Hematopoietic multipotent progenitor cell (in vitro differentiated cells): ENCODE measurements at places on chromosomes 4 and X.

DNA sequence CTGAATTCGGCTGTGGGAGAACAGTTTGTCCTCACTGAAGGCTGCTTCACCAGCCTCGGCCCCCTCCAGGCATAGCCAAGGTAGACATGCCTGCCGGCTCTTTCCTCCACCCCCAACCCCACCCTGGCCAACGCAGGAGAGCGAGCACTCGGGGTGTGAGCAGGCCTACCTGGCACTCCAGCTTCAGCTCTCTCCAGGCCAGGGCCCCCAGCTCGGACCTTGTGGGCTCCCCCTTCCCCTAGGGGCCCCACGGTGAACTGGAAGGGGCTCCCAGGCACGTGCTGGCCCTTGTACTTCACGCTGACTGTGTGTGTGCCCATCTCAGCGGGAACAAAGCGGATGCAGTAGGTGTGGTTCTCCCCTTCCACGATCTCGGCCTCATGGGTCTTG is 22.4 kb downstream of the FLNA start:
- no peak for DNase-seq

- DNase-seq, result no peak
Observed at GRCh38 chr4:183337349-183337748, 15.1 kb upstream of the CLDN24 start.

DNA sequence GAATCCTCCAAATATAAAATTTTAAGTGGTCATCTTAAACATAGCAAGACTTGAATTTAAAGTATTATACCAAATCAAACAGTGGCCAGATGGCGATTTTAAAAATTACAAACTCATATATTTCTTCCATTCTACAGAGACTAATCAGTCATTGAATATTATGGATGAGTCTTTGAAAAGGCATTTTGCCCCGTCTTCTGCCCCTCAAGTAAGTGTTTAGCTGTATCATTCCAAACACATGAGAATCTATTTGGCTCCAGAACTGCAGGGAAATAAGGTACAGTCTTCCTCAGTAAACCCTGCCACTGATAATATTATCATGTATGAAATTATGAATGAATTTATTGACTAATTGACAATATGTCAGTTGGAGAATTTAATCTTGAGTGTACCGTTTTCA is 191.0 kb downstream of the SLC7A11 start:
- no peak for DNase-seq

GRCh38 chrX:46178763-46179162 is 366.5 kb downstream of the ZNF674 start:
- DNase-seq, result no peak

GRCh38 chr4:163071308-163071707 is 95.4 kb downstream of the NAF1 start:
- no peak for DNase-seq

- DNase-seq, result no peak
Observed at GRCh38 chr4:168907119-168907698, 102.8 kb downstream of the CBR4 start.

GRCh38 chrX:32825009-32825408 is 386.3 kb downstream of the DMD start:
- no peak for DNase-seq

- DNase-seq, result no peak
Observed at GRCh38 chr4:36310216-36310615, 28.8 kb downstream of the DTHD1 start.

GRCh38 chr4:121050300-121050699 is 22.0 kb downstream of the NDNF start:
- no peak for DNase-seq

DNA sequence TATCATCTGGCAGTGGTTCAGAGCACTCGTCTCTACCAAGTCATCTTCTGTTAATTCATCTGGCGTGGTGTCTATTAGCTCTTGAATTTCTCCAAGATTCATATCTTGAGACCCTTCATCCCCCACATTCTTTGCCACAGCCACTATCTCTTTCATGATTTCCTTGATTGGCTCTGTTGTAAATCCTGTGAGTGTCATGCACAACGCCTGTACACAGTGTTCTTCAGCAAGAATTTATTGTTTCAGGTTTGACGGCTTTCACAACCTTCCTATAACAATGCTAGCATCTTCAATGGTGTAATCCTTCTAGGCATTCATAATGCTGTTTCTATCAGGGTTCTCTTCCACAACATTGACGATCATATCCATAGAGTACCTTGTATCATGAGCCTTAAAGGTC is 30.9 kb downstream of the MGST2 start:
- no peak for DNase-seq

GRCh38 chr4:1623821-1624518 is 60.1 kb downstream of the FAM53A start:
- no peak for DNase-seq

- no peak for DNase-seq
Observed at GRCh38 chr4:2077537-2078460, 18.7 kb downstream of the NAT8L start.

DNA sequence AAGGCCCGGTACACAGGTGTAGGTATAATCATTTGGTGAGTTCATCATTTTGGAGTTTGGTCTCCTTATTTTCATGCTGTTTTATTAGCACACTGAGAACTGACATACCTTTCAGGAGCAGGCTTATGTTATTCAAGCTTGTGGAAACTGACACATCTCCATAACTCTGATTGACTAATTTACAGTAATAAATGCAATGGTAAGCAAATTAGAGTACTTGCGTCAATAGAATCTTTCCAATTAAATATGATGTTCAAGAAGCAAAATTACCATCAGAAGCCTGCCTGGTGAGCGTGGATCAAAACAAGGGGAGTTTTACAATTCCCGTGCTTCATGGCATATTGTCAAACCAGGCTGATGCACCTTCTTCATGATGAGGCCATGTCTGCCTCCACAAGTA is 210.7 kb upstream of the GPRIN3 start:
- DNase-seq, result no peak

GRCh38 chrX:20571611-20572010 is 304.9 kb upstream of the RPS6KA3 start:
- DNase-seq, result no peak

GRCh38 chr4:165814256-165815020 is 58.6 kb upstream of the TLL1 start:
- no peak for DNase-seq

DNA sequence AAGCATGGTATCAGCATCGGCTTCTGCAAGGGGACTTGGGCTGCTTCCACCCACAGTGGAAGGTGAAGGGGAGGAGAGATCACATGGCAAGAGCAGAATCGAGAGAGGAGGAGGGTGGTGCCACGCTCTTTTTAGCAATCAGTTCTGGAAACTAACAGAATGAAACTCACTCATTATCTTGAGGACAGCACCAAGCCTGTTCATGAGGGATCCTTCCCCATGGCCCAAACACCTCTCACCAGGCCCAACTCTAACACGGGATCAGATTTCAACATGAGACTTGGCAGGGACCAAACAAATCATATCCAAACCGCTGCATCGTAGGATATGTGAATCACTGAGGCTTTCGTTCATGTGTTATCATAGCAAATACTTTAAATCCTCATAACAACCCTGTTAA is 125.5 kb downstream of the GPC3 start:
- DNase-seq, result no peak

GRCh38 chr4:21304540-21304887 is 604.3 kb downstream of the PACRGL start:
- no peak for DNase-seq

DNA sequence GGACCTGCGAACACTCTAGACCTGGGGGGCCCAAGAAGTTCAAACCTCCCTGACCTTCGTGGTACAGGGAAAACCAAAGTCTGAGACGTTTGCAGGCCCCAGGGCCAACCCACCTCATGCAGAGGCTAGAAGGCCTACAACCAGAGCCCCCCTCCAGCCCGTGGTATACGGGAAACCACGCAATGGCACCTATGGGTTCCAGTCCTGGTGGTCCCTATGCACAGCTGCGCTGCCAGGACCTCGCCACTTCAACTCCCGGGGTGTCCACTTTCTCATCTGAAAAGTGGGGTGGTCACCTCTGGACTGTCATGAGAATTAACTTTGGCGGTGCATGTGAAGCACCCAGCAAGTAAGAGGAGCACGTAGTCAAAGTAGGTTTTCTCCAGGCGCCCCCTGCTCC is 8.4 kb upstream of the MSX1 start:
- DNase-seq, result no peak

- no peak for DNase-seq
Observed at GRCh38 chr4:62360156-62360545, 1160.0 kb downstream of the ADGRL3 start.

GRCh38 chr4:1196421-1197183 is 24.2 kb upstream of the SPON2 start:
- DNase-seq, result no peak

DNA sequence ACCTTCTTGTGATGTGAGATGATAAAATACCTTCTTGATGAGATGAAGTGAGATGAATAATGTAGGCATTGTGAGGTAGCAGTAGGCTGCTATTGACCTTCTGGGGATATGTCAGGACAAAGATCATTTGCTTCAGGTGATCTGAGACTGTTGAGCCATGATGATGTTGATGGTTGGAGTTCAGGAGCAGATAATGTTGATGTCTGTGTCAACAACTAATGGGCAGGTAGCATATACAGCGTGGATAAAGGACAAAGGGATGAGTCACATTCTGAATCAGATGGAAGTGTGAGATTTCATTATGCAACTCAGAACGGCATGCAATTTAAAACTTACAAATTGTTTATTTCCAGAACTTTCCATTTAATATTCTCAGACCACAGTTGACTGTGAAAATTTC is 57.3 kb downstream of the RAP1GDS1 start:
- no peak for DNase-seq

- DNase-seq, result no peak
Observed at GRCh38 chrX:121191779-121192178, 144.4 kb downstream of the GLUD2 start.

- DNase-seq, result no peak
Observed at GRCh38 chrX:150607201-150607600, 38.8 kb downstream of the MTM1 start.

DNA sequence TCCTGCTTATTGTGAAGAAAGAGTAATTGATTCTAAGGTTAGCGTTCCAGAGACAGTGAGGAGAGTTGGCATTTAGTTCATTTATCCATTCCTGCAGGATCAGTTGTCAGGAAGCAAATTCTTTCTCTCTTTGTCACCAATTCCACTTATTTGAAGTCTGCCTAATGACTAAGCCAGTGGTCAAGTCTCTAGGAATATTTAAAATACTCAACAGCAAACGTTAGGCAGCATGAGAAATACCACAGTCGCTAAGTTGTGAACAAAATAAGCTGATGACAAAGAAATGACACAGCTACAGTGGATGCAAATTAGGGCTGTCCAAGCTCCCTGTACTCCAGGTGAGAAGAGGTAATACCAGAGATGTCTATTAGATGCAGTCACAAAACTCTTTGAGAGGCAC is 6.6 kb upstream of the MAGEB17 start:
- no peak for DNase-seq

DNA sequence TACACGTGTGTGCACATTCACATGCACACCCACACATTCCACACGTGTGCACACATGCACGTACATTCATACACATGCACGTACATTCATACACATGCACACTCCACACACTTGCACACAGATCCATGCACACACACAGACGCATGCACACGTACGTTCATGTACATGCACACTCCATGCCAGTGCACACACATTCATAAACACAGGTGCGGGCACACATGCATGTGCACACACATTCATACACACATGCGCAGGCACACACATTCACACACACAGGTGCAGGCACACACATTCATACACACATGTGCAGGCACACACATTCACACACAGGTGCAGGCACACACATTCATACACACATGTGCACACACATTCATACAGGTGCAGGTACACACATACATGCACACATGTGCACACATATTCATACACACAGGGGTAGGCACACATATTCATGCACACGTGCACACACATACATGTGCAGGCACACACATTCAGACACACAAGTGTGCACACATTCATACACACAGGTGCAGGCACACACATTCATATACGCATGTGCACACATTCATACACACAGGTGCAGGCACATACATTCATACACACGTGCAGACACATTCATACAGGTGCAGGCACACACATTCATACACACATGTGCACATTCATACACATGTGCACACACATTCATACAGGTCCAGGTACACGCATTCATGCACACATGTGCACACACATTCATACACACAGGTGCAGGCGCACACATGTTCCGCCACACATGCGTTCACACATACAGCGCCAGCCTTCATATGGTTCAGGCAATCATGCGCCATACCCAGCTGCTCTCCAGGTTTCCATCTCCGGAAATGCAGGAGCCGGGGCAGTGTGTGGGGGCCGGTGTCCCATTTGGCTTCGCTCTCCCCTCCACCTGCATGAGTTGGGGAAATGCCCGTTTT is 124.8 kb downstream of the HMX1 start:
- DNase-seq, result no peak

- no peak for DNase-seq
Observed at GRCh38 chrX:100673397-100673953, 29.5 kb downstream of the SRPX2 start.

GRCh38 chrX:43633757-43634156 is 22.3 kb upstream of the MAOA start:
- DNase-seq, result no peak

DNA sequence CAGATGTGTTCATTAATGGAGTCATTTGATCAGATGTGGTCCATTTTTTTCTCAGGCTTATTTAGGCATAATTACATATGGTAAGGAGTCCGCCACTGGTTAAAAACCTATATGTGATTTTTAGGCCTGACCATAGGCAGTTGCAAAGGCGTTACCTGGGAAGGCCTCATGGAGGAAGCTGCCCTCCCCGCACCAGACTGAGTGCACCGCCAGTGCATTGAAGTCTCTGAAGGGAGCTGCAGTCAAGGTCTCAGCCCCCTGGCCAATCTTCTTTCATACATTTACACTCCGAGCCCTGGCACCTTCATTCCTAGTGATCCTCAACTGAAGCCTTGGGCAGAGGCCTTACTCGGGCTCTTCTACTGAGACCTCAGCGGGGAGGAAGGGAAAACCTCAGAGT is 898.2 kb upstream of the AGA start:
- no peak for DNase-seq

- DNase-seq, result no peak
Observed at GRCh38 chr4:9877123-9877522, 95.7 kb downstream of the DRD5 start.

DNA sequence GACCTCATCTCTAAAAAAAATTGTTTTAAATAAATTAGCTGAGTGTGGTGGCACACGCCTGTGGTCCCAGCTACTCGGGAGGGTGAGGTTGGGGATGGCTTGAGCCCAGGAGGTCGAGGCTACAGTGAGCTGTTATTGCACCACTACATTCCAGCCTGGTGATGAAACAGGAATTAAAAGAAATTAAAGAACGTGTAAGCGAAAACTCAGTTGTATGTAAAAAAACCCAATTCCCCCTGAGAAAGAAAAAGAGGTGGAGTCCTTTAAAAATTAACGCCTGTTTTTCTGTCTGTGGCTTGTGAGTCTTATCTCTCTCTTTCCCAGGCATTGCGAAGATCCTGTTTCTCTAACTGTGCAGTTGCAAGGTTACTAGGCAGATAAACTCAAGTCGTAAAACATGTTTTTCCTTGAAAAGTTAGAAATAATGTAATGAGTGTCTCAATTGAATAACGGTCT is 22.1 kb downstream of the EPGN start:
- peak; percentile 92 for DNase-seq
